Activated naive CD8-positive, alpha-beta T cell treated with anti-CD3 and anti-CD28 coated beads, Interleukin-2, amount 50 U/mL, for 24 hours (primary cell): ENCODE measurements at places on chromosomes 1 and 21.

GRCh38 chr1:206439205-206439604, 31.1 kb upstream of the IKBKE start:
- H3K27me3 ChIP-seq, result no peaks in the 10 kb centered on the region
- no peak overlapping the region for H3K27ac ChIP-seq
- H3K4me3 ChIP-seq, result no peak overlapping the region
- peaks cover 30% of the 10 kb centered on the region for H3K36me3 ChIP-seq

DNA sequence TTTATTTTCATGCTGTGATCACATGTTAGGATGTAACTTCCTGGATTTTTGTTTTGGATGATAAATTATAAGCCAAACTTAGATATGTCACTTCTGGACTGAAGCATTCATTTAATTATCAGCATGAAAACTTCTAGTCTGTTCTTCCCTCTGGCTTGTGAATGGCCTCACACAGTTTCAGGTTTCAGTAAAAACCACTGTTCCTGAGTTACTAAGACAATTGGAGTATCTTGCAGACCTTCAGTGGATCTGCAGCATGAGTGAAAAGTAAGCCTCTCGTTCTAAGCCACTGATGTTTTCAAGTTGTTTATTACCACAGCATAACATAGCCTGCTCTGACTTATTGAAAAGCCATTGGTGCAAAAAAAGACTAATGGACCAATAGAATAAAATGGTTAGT, 55.3 kb upstream of the RGS21 start:
- no peaks in the 10 kb centered on the region for H3K36me3 ChIP-seq
- H3K27me3 ChIP-seq, result no peaks in the 10 kb centered on the region
- H3K4me1 ChIP-seq, result no peaks in the 10 kb centered on the region
- H3K4me3 ChIP-seq, result no peak overlapping the region
- no peak overlapping the region for H3K27ac ChIP-seq
- DNase-seq, result no peak

GRCh38 chr1:165628147-165628822, 2.7 kb upstream of the MGST3 start:
- DNase-seq, result no peak
- no peaks in the 10 kb centered on the region for H3K27me3 ChIP-seq
- H3K36me3 ChIP-seq, result no peaks in the 10 kb centered on the region
- no peak overlapping the region for H3K4me3 ChIP-seq

DNA sequence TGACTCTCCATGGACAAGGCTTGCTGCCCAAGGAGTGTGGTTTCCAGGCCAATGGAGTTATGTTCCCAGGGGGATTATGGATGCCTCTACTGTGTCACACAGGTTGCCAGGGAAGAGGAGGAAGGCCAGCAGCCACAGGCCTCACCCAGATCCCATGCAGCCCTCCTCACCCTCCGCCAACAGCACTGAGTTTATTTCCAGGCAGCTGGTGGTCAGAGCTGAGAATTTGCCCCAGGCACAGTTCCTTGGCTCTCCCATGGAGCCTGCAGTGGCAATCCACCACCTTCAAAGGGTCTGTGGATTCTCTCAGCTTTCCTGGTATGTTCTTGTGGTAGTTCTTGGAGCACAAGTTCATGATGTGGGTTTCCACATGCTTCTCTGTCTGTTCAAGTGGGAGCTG, 79.2 kb downstream of the NTNG1 start:
- H3K36me3 ChIP-seq, result no peaks in the 10 kb centered on the region
- no peaks in the 10 kb centered on the region for H3K27me3 ChIP-seq
- H3K27ac ChIP-seq, result no peak overlapping the region
- no peaks in the 10 kb centered on the region for H3K4me1 ChIP-seq

DNA sequence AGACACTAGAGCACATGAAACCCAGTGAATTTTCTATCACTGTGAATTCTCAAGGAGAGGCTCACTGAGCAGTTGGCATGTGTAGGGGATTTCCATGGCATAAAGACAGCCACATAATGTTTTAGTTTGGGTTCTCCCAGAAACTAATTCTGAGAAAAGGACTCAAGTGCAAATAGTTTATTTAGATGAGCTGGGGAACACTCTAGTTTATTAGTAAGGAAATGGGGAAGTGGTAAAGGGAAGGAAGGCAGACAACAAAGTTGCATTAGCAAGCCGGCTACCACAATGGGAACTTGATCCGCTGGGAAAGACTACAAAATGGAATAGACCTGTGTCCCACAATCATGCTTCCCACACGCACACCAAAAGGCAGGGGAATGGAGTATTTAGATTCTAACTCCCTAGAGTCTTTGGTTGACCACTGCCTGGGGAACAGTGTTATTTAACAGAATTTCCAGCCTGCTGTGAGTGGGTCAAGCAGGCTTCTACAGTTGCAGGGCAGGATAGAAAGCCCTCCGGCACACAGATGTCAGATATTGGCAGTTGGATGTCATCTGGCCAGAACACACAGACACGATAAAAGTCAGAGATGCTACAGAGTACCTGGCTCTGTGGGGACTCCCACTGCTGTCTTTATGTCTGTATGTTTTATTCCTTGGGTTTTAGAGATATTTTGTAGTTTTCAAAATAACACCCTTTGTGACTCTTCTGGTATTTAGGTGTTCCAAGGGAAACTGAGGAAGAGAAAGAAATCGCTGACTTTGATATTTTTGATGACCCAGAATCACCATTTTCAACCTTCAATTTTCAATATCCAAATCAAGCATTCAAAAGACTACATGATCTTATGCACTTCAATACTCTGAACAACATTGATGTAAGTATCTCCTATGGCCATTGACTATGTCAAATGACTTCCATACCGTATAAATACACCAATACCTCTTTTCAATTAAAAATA, 150.1 kb downstream of the PLA2G4A start:
- H3K4me1 ChIP-seq, result no peaks in the 10 kb centered on the region
- no peaks in the 10 kb centered on the region for H3K27me3 ChIP-seq
- no peak overlapping the region for H3K27ac ChIP-seq
- no peak for DNase-seq

DNA sequence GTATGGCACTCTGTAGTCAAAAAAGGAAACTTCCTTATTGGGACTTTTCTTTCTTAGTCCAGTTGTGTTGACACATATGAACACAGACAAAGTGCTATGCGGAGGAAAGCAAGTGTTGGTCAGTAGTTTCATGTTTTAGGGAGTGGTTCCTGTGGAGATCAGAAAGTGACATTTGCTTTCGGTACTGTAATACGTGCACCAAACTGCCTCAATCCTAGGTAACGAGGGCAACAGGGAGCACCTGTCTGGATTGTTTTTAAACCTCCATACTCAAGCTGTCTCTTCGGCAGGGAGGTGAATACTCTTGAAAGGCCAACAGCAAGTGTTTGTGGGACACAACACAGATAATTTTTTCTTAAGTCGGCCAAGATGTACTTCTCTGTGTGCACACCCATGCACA, 9.1 kb downstream of the RHOU start:
- no peaks in the 10 kb centered on the region for H3K36me3 ChIP-seq
- no peaks in the 10 kb centered on the region for H3K27me3 ChIP-seq
- H3K4me3 ChIP-seq, result no peak overlapping the region
- no peak overlapping the region for H3K27ac ChIP-seq
- peaks cover 2% of the 10 kb centered on the region for H3K4me1 ChIP-seq
- no peak for DNase-seq

- no peak overlapping the region for H3K4me3 ChIP-seq
- H3K27me3 ChIP-seq, result peaks cover 13% of the 10 kb centered on the region
These were observed 6.5 kb upstream of the ZYG11A start for GRCh38 chr1:52836035-52836434.

DNA sequence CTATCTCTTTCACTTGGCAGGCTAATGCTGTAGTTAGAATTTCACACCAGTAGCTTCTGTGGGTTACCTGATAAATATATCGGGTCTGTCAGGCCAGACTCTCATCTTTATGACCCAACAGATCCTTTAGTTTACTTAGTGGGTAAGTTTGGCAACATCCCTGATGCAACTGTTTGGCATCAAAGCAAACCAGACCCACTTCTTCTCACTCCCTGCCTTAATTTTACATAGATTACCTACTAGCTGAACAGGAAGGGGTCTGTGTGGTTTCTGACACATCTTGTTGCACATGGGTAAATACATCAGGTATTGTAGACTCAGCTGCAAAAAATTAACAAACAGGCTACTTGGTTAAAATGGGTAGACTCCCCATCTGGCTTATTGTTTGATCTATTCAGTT, 3.2 kb upstream of the GUK1 start:
- no peak for DNase-seq
- H3K27ac ChIP-seq, result no peak overlapping the region
- H3K4me3 ChIP-seq, result no peak overlapping the region
- no peaks in the 10 kb centered on the region for H3K27me3 ChIP-seq

- no peaks in the 10 kb centered on the region for H3K36me3 ChIP-seq
- H3K27ac ChIP-seq, result no peak overlapping the region
- no peaks in the 10 kb centered on the region for H3K4me1 ChIP-seq
These were observed 102.7 kb downstream of the PTPRU start for GRCh38 chr1:29338908-29339575.

DNA sequence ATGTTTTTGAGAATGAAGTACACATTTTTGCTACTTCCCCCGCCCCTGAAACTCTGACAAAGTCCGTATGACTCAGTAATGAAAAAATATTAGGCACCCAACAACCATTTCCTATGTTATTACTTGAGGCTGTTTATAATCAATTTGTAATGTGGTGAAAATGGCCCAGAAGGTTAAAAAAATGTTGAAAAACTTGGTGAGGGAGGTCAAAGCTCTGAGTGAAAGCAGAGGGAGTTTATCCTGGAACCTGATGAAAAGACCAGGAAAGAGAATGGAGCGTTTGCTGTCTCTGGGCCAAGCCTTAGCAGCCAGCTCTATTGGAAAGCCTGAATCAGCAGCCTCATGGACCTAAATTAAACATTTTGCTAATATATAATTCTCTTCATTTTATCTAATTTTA, 367.7 kb upstream of the NEGR1 start:
- no peaks in the 10 kb centered on the region for H3K36me3 ChIP-seq
- no peak overlapping the region for H3K27ac ChIP-seq
- H3K4me3 ChIP-seq, result no peak overlapping the region
- no peaks in the 10 kb centered on the region for H3K4me1 ChIP-seq
- no peaks in the 10 kb centered on the region for H3K27me3 ChIP-seq

- no peak for DNase-seq
- H3K36me3 ChIP-seq, result peaks cover 4% of the 10 kb centered on the region
- peak overlapping the region; percentile 66 for H3K27ac ChIP-seq
- no peaks in the 10 kb centered on the region for H3K27me3 ChIP-seq
These were observed 33.5 kb downstream of the ACOT7 start for GRCh38 chr1:6360117-6360496.

GRCh38 chr1:229371624-229372023, 28.8 kb upstream of the CCSAP start:
- DNase-seq, result no peak
- H3K4me3 ChIP-seq, result no peak overlapping the region
- H3K27ac ChIP-seq, result no peak overlapping the region
- peaks cover 17% of the 10 kb centered on the region for H3K27me3 ChIP-seq
- H3K4me1 ChIP-seq, result no peaks in the 10 kb centered on the region

DNA sequence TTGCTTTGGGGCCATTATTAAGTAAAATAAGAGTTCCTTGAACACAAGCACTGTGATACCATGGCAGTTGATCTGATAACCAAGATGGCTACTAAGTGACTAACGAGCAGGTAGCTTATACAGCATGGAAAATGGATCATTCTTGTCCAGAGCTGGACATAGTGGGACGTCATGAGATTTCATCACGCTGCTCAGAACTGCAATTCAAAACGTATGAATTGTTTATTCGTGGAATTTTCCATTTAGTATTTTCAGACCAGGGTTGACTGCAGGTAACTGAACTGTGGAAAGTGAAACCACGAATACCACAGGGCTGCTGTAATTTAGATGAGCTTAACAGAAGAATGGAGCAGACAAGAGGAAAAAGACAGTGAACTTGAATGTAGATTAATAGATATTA, 38.9 kb downstream of the CCDC18 start:
- H3K4me1 ChIP-seq, result peaks cover 26% of the 10 kb centered on the region
- peak overlapping the region; percentile 76 for H3K27ac ChIP-seq
- peak overlapping the region; percentile 21 for H3K4me3 ChIP-seq
- peaks cover 54% of the 10 kb centered on the region for H3K36me3 ChIP-seq
- H3K27me3 ChIP-seq, result no peaks in the 10 kb centered on the region

DNA sequence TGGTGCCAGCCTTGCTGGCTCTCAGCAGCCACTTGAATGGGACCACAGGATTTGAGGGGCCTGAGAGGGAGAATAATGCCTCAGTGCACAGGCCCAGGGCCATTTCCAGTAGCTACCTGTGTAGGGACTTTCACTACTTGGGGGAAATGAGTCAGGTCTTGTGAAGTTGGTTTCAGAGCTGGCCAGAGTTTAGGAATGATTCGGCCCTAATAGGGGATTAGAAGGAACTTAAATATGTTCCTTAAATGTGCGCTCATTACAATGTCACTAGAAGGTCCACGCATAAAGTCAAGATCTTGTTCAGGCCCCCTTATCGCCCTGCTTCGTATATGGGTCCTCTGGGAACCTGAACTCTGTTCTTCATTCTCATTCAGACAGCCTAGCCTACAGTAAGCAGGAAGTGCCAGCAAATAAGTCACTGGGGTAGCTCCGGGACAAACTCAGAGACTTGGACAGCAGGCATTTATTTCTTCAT, 5.6 kb upstream of the AKR1A1 start:
- peaks cover 48% of the 10 kb centered on the region for H3K4me1 ChIP-seq
- no peak for DNase-seq
- peak overlapping the region; percentile 29 for H3K27ac ChIP-seq
- no peaks in the 10 kb centered on the region for H3K36me3 ChIP-seq
- H3K4me3 ChIP-seq, result peak overlapping the region; percentile 52
- H3K27me3 ChIP-seq, result no peaks in the 10 kb centered on the region

DNA sequence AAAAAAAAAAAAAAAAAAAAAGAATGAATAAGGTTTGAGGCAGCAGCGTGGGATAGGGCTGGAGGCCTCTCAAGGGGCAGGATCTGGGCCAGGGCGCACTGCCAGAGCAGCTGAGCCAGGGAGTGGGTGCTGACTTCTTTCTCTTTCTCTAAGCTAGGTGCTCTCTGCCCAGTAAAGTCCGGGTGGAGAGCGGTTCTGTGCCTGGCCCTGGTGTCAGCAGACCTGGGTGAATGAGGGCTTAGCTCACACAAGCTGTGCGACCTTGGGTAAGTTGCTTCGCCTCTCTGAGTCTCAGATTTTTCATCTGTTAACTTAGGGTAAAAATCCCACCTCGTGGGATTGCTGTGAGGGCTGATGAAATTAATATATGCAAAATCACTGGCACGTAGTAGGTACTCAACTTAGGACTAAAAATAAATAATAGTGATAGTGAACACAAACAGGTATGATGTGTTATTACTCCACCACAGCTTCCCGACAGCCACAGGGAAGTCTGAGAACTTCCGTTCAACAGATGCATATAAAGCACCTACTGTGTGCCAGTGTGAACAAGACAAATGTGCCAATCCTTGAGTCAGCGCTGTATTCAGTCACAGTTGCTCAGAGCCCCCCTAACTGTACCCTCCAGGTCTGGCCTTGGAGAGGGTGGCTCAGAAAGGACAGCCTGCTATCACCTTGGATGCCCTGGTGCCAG, 2.0 kb upstream of the FAM131C start:
- peaks cover 13% of the 10 kb centered on the region for H3K4me1 ChIP-seq
- H3K27ac ChIP-seq, result no peak overlapping the region
- no peak for DNase-seq
- H3K27me3 ChIP-seq, result peaks cover 14% of the 10 kb centered on the region

- peaks cover 9% of the 10 kb centered on the region for H3K4me1 ChIP-seq
- H3K4me3 ChIP-seq, result no peak overlapping the region
- H3K36me3 ChIP-seq, result no peaks in the 10 kb centered on the region
- H3K27me3 ChIP-seq, result peaks cover 46% of the 10 kb centered on the region
- H3K27ac ChIP-seq, result no peak overlapping the region
These were observed 16.9 kb upstream of the SAMD11 start for GRCh38 chr1:906600-907420.
